ENCODE measurements at places on chromosomes 11 and 22.

- no peak for DNase-seq
These were observed 9.0 kb downstream of the FGF19 start for GRCh38 chr11:69694781-69695180.

DNA sequence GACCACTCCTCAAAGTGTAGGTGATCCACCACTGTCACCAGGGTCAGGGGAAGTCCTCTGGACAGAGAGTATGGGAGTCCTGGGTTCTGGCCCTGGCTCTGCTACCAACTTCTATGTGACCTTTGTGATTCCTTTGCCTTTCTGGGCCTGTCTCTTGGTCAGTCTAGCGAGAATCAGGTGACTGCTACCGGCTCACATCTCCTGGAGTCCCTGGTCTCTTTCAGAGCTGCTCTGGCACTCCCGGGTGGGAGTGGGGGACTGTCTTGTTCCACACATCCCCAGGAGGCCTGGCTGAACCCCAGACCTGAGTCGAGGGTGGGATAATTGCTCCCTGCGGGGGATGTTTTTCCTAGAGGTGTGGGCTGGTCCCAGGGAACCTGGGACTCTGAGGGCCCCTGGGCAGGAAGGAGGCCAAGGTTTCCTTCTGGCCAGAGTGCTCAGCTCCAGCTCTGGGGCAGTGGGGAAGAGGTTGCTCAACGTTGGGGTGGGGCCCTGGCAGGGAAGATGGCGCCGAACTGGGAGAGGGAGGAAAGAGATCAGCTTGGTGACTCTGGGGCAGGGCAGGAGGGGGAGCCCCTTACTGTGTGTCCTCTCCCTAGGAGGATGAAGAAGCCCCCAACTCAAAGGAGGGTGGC lies 2.1 kb downstream of the SOX10 start:
- no peak for DNase-seq

GRCh38 chr11:114607753-114608459 lies 12.3 kb upstream of the NXPE4 start:
- DNase-seq = no peak

- no peak for DNase-seq
These were observed 6.0 kb upstream of the CD248 start for GRCh38 chr11:66322732-66323427.

DNA sequence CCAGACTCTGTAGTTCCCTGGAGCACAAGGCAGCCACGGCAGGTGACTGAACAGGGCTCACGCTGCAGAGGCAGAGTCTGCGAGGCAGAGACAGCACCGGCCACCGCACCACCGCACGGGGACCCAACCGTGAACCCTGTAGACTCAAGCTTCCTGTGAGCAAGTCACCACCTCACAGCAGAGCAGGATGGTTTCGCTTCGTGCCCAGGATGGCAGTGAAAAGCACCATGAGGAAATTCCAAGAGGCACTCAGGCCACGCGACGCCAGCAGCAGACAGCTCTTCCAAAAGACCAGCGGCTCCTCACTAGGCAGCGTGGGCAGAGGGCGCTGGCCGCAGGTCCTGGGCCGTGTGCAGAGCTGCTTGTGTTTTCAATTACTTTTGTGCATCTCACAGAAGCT lies 24.5 kb downstream of the BRD1 start:
- no peak for DNase-seq

GRCh38 chr11:21602699-21603098 lies 590.2 kb upstream of the ANO5 start:
- no peak for DNase-seq

GRCh38 chr22:49602481-49602880 lies 225.2 kb downstream of the BRD1 start:
- DNase-seq = no peak

- no peak for DNase-seq
These were observed 1.8 kb downstream of the BPIFC start for GRCh38 chr22:32462452-32462851.

DNA sequence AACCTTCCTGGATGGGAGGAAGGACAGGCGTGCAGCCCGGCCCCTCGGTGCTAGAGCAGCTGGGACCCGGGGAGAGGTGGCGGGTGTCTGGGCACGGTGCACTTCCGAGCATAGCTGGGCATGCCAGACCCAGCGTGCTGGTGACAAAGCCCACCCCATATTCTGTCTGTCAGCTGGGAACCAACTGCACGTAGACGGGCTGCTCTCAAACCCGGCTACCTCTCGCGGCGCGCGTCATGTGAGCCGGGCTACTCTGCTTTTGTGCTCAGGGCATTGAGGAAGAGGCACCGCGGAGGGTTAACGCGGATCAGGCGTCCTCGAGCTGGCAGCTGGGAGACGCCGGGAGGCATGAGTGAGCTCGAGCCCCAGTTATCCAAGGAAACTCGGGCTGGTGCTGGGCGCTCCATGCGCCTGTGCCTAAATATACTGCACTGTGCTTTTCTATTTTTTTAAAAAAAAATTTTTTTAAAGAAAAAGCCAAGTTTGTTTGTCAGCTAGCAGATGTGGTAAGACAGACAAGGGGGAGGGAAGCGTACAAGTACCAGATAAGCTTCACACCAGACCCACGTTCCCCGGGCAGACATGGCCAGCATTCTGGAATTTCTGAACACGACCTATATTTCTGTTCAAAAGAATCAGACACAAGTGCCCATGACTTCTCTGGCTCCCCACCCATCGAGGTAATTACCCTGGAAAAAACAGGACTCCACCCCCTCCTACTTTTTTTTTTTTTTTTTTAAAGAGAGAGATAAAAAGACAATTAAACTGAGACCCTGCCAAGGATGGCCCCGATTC lies 425.6 kb downstream of the SHANK2 start:
- no peak for DNase-seq

DNA sequence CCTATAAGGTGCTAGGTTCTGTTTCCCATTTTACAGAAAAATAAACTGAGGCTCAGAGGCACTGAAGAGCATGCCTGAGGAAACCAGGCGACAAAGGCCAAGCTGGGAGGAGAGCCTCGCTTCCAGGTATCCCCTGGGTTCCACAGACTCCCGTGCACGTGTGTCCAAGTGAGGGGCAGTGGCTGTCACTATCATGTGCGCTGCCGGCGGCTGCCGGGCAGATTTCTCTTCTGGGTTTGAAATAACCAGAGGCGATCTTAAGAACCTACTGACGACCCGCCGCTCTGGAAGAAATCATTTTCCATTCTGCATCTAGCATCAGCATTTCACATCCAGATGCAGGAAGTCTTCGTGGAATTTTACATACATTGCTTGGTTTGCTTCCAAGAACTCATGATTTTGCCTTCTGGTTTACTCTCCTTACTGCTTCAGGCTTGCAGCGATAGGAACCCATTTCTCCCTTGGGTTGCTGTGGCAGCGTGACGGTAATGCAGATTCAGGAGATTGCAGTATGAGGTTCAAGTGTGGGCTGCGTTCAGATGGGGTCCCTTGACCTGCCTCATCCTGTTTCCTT lies 28.6 kb downstream of the ARHGAP8 start:
- DNase-seq = no peak

GRCh38 chr11:117443266-117444186 lies 115.9 kb downstream of the CEP164 start:
- DNase-seq = no peak

GRCh38 chr22:42432020-42432596 lies at the start of gene NFAM1:
TSS of gene NFAM1 (minus strand) at chr22:42432403. CDS start at chr22:42432357, 46 bp downstream.
- DNase-seq = no peak

DNA sequence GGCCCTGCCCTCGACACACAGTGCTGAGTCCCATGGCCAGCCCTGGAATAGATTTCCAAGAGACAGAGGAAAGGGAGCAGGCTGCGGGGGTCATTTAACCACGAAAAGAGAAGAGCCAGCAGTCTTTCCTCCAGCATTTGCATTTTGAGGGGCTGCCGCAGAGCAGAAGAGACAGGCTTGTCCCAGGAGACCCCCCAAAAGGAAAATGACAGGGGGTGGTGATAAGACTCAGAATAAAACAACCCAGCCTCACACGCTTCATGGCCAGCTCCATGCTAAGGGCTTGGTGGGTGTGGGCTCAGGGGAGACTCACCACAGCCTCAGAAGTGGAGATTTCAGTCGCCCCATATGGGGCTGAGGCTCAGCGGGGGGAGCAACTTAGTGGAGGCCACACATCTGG lies 16.9 kb downstream of the TRIOBP start:
- DNase-seq = no peak

DNA sequence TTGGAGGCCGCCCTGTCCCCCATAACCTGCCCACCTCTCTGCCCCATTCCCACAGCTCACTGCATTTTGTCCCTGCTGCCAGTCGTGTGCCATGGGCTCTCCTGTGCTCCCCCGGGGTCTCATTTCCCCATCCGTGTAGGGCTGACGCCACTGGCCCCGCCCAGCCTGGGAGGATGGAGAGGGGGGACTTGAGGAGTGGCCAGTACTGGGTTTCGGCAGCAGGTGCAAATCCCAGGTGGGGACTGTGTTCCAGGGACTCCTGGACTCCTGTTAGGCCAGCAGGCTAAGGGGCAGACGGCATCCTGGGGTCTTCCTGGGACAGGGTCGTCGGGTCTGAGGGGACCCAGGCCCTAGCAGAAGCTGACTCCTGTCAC lies 1.2 kb upstream of the MYO7A start:
- no peak for DNase-seq

- no peak for DNase-seq
These were observed 67.5 kb downstream of the C11orf58 start for GRCh38 chr11:16805938-16806337.

- no peak for DNase-seq
These were observed 79.0 kb downstream of the DDX10 start for GRCh38 chr11:108743851-108744250.

DNA sequence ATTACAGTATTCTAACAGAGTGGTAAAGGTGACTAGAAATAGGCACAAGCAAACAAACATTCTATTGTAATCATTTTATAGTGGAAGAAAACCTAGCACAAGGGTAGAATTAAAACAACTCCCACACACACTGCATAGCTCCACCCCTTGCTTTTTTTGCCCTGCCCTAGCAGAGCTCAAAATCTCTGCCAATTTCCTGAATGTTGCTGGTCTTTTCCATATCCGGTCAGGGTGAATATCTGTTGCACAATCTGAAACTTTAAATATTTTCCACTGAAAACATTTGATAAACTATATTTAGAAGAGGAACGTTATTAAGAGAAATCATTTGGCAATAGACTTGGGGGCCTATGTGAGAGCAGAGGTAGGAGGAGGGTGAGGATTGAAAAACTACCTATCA lies 2.7 kb downstream of the SPA17 start:
- DNase-seq = no peak

DNA sequence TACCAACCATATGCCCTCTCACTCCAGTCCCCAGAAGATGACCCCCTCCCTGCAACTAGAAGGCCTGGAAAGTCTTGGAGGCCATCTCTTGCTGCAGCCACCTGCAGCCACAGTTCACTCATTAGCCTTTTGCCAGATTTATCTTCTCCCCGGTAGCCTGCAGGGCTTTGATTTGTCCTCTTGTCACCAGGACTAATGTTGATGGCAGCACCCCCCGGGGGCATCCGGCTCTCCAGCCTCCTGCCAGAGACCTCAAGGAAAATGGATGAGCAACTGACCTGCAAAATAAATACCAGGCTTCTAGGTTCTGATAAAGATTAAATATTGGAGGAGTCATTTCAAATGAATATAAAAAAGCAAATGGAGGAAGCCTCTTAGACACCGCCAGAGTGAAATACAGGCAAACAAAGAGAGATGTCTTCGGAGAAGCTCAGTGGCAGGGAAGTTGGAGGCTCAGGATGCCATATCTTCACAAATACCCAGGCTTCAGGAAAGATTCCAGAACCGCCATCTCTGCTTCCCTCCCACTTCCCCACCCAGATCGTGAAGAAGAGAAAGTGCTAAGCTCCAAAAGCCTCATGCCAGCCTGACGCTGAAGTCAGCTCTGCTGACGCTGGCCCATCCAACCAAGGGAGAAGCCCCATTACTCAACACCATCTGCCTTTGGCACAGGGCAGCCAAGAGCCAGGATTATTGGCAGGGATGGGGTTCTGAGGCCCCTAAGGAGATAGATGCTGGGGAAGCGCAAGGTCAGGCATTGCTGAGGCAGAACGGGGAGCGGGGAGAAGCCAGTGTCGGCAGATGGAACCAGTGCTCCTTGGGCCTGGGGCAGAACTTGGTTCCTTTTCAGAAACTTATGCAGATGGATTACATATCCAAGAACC lies 362.7 kb downstream of the CADM1 start:
- DNase-seq = no peak

DNA sequence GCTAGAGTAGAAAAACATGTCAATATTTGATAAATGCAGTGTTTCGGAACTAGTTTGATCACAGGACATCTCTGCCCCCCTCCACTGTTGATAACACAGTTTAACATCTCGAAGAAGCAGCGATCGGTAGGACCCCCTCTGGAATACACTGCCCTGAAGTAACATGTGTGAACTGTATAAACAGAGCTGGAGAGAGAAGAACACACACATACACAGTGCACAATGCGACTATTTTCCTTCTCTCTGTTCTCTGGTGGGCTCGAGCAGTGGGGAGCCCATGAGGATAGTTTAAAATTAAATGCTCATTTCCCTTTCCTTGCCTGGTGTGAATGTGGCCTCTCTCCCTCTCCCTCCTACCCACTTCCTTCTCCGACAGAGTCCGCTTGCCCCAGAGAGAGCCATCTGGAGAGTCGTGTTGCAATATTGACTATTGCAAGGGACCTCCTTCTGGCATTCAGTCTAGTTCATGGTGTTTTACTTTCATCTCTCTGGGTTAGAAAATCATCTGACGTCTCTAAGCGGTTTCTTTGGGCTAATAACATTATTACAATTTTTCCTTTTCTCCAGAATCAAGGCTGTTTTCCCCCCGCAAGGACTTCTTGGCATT lies 51.6 kb upstream of the BARX2 start:
- DNase-seq = no peak

DNA sequence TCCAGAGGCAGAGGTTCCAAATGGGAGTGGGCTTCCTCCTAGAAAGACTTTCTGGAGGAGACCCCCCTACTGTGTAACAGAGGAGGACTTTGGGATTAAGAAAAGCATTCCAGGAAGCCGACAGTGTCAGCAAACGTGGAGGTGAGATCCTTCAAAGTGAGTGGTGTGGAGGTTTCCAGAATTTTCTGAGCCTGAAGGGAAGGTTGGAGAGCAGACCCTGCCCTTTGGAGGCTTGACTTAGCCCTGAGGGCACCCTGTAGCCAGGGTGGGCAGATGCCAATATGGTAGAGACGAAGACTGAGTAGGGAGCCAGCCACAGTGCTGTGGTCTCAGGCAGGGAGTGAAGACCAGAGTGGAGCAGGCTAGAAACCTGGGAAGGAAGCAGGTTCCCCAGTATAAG lies 1.8 kb upstream of the KLHL22 start:
- no peak for DNase-seq

DNA sequence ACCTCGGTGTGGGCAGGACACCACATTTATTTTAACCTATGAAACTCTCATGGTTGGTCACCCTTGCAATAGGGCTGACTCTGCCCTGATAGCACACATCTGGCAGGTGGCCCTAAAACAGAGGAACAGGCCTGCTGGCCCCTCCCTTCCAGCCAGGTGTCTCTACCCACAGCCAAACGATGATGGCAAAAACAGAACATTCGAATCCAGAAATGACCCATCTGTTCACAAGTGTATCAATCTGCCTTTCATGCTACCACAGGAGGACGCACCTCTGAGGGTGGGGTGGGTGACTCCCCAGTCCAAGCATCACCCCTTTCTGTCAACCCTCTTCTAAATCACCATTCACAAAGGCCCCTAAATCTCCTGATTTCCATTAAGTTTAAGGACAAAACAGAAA lies 118.1 kb downstream of the ETS1 start:
- DNase-seq = no peak
